Adipocyte (in vitro differentiated cells): ENCODE measurements at places on chromosomes 7 and 10.

- DNase-seq = no peak
These were observed 97.8 kb downstream of the ELAPOR2 start for GRCh38 chr7:86961686-86962085.

DNA sequence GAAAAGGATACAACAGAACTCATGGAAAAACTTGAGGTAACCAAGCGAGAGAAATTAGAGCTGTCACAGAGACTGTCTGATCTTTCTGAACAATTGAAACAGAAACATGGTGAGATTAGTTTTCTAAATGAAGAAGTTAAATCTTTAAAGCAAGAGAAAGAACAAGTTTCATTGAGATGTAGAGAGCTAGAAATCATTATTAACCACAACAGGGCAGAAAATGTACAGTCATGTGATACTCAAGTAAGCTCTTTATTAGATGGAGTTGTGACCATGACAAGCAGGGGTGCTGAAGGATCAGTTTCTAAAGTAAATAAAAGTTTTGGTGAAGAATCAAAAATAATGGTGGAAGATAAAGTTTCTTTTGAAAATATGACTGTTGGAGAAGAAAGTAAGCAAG, 62.1 kb downstream of the AKAP9 start:
- DNase-seq = no peak

- DNase-seq = no peak
These were observed 8.0 kb upstream of the MBL2 start for GRCh38 chr10:52780391-52781155.

DNA sequence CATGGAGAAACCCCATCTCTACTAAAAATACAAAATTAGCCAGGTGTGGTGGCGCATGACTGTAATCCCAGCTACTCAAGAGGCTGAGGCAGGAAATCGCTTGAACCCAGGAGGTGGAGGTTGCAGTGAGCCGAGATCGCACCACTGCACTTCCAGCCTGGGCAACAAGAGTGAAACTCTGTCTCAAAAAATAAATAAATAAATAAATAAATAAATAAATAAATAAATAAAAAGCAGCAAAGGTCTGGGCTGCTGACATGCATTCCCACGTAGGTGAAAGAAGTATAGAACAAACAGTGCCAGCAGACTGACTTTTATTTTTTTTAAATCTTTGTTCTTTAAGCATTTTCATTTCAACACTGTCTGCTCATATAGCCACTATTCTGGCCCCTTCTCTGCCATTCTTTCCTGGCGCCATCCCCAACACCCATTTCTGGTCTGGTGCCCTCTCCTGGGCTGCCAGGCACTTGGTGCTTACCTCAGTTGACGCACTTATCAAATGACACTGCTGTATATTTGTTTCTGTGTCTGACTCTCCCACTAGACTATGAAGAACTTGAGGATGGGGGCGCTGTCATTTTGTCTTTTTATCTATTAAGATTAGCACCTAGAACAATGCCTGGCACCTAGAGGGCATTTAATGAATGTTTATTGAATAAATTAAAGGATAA, 15.6 kb downstream of the FAM107B start:
- no peak for DNase-seq

GRCh38 chr7:78146546-78146945, 348.0 kb downstream of the PHTF2 start:
- DNase-seq = no peak

DNA sequence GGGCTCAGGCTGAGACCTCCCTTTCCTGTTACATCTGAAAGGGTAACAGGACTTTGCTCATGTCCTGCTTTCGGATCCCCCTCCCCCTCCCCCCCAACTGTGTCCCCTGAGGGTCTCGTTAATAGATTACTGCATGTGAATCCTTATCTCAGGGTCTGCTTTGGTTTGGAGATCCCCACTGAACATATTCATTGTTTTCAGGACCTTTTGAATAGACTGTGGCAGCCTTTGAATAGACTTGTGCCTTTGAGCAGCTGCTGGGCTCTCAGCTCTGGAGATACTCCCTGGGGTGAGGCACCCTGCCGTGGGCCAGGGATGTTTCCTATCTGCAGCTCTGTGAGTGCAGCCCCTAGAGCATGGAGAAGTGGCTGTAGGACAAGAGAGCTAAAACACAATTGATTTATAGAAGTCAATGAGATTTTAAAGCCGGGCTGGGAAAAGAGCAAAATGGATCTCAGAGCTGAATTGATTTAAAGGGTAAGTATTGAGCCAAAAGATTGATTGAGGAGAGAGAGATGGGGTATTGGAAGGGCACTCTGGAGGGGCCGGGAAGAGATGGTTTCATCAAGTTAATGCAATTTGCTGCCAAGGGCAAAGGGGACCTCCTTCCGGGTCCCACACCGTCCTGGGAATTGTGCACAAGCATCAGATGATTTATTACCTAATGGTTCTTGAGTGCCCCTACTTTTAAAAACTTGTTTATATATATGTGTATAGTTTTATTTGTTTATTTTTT, 9.9 kb downstream of the ARHGAP22 start:
- DNase-seq = no peak

DNA sequence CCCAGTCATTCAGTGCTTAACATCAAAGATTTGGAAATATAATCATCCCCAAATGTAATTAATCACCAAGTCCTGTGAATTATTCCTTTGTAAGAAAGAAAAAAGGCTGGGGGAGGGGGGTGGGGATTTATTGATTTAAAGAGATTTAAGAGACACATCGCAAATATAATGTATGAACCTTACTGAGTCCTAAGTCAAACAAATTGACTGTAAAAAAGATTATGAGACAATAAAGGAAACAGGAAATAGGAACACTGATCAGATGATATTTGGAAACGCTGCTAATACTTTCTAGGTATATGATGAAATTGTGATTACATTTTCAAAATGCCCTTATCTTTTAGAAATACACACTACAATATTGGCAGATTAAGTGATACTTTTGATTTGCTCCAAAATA, 92.5 kb downstream of the ATE1 start:
- no peak for DNase-seq

DNA sequence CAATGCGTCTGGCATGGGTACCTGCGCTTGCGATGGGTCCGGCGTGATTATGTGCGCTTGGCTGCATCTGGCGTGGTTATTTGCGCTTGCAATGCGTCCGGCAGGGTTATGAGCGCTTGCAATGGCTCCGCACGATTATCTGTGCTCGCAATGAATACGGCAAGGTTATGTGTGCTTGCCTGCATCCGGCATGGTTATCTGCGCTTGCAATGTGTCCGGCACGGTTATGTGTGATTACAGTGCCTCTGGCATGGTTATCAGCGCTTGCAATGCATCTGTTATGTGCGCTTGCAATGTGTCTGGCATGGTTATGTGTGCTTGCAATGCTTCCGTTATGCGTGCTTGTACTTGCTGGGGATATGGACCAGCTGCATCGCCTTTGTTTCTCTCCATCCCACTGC, 37.7 kb downstream of the RBAK start:
- DNase-seq = no peak
